ENCODE measurements at places on chromosomes 7 and 10.

DNA sequence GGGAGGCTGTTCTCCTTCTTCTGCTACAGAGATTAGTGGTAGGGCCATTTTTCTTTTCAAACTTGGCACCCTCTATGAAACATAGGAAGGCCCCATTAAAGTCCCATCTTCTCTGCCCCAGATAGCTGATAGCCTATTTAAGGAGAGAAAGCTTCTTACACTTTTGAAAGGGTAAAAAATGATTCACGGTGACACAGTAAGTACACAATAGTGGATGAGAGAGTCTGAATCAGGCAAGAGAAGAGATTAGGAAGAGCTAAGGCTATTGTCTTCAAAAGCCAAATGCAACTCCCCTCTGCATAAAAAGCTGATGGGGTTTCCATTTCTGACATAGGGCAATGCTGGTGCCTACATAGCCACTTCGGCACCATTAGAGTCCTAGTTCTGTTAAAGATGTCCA is 3.6 kb downstream of the INA start:
- DNase-seq = no peak

- DNase-seq = no peak
Observed at GRCh38 chr7:45921699-45922519, 837 bp upstream of the IGFBP3 start.

GRCh38 chr7:130429019-130429418 is 11.8 kb downstream of the CEP41 start:
- no peak for DNase-seq

GRCh38 chr7:108425714-108426275 is 30.4 kb downstream of the NRCAM start:
- no peak for DNase-seq

DNA sequence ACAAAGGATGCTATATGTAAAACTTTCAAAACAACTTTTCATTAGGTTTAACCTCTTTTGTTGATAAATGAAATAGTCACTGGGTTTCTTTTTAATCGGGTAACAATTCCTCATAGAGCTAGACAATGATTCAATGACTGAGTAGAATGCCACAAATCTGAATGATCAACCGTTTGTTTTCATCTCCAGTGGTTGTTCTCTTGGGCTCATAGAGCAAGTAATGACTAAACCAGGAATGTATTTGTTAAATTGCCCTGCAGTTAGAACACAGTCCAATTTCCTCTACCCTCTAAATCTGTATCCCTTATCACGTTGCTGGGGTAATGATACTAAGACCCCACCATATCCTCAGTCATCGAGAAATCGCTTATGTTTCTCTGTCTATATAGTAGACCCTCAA is 40.0 kb downstream of the CNNM1 start:
- no peak for DNase-seq

DNA sequence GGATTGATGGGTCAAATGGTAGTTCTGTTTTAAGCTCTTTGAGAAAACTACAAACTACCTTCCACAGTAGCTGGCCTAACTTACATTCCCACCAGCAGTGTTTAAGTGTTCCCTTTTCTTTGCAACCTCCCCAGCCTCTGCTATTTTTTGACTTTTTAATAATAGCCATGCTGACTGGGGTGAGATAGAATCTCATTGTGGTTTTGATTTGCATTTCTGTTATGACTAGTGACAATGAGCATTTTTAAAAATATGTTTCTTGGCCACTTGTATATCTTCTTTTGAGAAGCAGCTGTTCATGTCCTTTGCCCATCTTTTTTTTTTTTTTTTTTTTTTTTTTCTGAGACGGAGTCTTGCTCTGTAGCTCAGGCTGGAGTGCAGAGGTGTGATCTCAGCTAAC is 155.2 kb upstream of the BMPER start:
- no peak for DNase-seq

GRCh38 chr7:20352573-20353306 is 22.0 kb downstream of the ITGB8 start:
- DNase-seq = peak; percentile 57

GRCh38 chr10:97898429-97898828 is 48.8 kb downstream of the GOLGA7B start:
- DNase-seq = no peak

DNA sequence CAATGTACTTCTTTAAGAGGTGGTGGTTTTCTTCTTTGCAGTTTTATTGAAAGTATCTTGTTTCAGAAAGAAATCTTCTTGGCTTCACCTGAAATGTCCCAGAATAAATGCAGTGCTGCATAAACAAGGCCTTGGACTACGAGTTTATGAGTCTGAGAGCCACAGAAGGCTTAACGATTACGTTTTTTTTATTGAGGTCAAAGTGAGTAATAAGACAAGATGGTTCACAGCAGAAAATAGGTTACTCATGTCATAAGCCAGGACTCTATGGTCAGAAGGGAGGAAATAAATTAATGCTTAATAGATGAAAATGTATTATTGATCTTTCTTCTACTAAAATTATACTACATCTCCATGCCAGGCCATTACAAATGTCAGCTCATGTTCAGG is 13.7 kb upstream of the NPTX2 start:
- no peak for DNase-seq

DNA sequence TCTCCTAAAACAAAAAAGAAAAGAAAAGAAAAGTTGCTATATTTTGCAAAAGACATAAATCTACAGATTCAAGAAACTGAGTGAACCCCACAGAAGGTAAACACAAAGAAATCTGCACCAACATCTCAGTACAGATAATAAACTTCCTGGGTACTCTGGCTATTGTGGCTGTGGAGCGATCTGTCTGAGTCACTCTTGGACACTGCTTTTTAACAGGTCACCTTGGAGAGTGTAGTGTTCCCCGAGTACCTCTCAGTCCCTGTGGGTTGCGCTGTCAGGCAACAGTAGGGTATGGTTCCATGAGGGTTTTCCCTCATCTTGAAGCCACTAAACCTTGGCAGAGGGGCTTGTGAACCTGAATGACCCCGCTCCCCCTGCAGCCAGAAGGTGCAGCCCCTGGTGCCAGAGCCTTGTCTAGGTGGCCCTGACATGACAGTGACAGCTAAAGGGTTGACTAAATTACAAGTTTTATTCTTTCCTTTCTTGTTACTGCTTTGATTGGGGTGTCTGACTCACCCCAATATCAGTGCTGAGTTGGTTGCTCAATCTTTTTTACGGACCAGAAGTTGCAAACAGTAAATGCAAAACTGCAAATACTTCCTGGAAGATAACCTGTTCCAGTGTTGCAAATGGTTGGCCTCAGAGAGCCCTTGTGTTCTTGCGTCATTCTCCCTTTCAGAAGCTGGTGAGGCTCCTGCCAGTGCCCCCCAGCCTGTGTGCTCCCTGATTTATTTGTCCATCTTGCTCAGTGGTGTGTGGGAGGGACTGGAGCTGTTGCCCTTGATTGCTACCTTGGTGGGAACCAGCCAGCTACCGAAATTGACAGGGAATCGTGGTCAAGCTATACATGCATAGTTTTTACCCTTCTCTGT is 30.6 kb downstream of the POR start:
- DNase-seq = no peak

DNA sequence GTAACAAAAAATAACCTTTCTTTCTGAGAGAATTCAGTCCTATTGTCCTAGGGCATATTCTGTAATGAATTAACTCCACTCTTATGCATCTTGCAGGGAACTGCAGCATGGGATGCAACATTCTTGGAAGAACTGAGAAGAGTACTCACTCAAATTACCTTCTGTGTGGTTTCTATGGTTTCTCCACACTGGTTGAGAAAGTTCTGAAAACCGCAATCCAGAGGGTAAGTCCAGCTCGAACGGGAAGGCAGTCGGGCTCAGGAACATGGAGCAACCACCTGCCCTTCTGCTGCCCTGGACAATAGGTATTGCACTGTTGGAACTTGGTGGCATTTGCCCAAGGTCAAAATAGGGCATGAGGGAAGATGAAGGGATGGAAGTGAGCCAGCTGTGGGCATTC is 59.6 kb upstream of the CDK13 start:
- DNase-seq = no peak

- DNase-seq = peak; percentile 79
Observed at GRCh38 chr10:109922976-109923921, at the start of gene XPNPEP1. Gene XPNPEP1 (minus strand): TSS chr10:109923511. CDS start chr10:109923433, 78 bp downstream.

GRCh38 chr10:79079490-79080355 is 11.0 kb downstream of the ZMIZ1 start:
- DNase-seq = no peak

DNA sequence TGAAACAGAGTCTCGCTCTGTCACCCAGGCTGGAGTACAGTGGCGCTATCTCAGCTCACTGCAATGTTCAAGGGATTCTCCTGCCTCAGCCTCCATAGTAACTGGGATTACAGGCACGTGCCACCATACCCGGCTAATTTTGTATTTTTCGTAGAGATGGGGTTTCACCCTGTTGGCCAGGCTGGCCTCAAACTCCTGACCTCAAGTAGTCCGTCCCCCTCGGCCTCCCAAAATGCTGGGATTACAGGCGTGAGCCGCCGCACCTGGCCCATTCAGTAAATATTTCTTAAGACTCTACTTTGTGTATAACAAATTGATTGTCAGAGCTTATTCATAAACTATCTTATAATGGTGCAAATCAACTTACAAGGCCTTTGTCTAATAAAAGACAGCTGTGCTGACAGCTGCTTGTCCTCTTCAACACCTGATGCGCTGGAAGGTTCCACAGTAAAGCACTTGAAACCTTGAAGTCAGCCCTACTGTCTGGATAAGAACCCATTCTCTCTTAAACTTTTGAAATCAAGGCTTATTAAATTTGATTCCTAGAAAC is 14.7 kb downstream of the ECHDC3 start:
- no peak for DNase-seq

DNA sequence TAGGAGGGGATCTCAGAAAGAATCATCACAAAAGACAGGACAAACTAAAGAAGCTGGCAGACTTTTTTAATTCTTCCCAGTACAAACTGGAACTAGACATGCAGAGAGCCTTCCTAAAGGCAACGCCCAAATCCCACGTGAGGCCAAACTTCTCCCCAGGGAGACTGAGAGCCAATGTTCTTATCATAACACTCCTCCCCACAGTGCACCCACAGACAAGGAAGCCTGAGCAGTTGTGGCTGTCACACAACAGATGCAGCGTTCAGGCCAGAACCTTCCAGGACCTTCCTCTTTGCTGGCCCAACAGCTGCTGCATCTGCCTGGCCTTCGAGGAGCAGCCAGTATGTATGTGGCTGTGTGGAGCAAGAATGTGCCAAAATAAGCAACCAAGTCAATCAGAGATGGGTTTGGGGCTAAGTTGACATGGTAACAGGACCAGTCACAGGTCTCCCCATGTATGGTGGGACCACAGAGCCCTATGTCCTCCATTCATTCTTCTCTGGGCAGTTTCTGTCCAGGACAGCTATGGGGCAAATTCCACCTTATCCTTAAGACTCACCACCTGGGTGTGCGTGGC is 34.9 kb downstream of the SRPK2 start:
- DNase-seq = no peak

GRCh38 chr7:70063927-70064326 is 465.7 kb downstream of the AUTS2 start:
- DNase-seq = no peak

DNA sequence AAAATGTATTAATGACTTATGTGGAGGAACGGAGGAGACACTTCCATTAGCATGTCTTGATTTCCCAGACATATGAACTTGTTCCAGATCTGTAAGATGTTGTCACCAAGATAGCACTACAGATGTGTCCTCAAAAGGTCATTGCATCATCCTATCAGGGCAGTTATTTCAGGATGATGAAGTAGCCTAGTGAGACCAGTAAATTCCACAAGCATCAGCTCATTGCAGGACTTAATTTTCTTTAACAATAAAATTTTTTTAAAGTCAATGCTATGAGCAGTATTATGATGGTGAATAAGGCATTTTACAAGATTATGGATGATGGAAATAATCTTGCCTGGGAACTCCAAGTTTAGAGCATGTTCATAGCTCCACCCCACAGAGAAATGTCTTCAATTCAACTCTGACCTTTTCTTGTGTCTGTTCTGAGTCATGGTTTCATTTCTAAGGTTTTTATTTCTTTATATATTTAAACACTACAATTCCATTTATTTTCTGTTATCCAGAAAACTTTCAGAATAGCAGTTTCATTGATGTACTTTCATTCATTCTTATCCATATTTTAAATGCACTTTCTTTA is 1203.3 kb upstream of the CELF2 start:
- DNase-seq = no peak

DNA sequence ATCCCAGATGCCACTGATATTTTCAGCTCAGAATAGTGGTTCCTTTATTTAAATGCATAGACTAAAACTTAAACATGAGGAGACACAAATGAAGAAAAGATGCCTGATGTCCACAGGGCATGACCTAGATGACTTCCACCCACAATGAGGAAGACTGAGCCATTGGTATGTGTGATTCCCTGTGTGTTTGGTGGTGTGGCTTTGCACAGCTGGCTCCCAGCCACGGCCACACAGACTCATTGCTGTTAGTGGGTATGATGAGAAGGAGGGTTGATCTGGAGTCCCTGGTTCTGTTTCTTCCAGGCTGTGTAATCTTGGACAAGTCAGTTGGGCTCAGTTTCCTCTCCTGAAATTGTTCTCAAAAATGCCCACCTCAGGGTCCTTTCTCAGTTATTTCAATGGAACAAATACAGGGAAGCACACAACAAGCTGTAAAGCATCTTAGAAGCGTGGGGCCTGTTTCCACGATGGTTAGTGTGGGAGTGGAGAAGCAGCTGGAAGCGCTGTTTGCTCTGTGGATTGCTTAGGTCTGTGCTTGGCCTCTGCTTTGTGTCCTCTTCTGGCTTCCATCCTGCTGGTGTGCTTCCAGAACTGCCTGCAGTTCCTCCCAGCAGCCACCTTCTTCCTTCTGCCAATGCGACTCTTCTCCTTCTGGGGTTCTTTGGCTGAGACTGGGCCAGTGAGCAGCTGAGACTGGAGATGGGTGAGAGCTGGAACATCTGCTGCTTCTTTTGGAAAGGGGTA is 303.7 kb downstream of the BMPER start:
- no peak for DNase-seq

Measured in breast epithelium (tissue), 4 donors.